ENCODE measurements at places on chromosomes 12 and 14.

DNA sequence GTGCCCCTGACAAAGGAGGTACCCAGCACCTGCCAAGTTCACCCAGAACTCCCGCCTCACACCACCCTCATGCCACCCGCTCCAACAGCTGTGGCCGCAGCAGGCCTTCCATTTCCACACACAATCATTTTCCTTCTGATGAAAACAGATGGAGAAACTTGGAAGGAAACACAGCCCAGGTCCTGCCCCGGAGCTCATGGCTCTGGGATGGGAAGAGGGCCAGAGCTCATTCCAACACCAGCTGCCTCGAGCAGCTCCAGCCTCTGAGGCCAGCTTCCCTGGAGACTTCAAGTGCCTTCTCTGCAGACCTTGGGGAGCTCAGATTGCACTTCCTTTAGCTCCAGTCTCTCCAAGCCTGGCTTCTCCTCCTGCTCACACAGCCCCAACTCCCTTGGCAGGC is 55.1 kb upstream of the CMKLR1 start:
- DNase-seq: no peak

- no peak for DNase-seq
These were observed 30.4 kb downstream of the MANSC1 start for GRCh38 chr12:12319451-12320183.

DNA sequence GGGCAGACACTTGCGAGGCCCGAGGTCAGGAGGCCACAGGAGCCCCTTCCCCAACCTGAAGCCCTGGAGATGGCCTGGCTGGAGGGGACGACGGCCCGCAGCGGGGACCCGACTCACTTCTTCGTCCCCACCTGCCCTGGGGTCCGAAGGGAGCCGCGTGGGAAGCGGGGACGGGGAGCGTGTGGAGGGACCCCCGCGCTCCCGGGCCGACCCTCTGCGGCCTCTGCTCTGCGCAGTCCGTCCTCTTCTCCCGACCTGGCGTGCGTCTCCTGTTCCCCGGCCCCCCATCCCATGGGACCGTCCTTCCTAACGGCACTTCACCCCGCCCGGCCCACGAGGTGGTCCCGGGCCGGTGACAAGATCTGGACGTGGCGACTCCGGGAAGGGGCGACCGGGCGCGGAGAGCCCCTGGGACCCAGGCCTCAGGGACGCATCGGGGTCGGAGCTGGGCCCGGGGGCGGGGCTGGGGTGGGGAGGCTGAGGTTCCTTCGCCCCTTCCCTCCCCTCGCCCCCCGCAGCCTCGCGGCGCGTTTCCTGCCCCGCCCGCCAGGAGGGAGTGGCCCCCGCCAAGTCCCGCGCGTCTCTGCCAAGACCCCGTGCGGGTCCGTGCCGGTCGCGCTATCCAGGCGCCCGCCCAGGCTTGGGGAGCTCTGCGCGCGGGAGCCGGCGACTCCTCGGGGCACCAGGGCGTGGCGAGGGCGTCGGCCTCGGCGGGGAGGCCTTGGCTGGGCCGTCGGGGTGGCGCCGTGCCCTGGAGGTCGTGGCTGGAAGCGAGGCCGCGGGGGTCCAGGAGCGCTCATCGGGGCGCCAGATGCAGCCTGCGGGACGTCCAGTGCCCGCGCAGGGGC is 97.1 kb downstream of the TNFAIP2 start:
- DNase-seq: no peak

DNA sequence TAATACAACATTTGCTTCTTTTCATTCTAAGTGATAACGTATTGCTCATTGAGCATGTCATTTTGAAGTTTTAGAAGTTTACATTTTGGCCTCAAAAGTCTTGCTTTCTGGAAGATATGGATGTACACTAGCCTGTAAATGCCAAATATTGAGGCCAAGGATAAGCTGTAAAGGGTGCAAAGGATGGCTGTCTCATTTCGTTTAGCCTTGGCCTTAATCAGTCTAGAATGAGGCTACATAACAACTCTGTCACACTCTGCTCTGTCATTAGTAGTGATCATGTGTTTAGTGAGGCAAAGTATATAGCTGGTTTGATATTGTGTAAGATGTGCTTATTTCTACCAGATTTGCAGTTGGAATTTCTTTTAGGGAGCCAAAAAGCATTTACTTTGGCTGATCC is 344.5 kb downstream of the TMTC2 start:
- no peak for DNase-seq

DNA sequence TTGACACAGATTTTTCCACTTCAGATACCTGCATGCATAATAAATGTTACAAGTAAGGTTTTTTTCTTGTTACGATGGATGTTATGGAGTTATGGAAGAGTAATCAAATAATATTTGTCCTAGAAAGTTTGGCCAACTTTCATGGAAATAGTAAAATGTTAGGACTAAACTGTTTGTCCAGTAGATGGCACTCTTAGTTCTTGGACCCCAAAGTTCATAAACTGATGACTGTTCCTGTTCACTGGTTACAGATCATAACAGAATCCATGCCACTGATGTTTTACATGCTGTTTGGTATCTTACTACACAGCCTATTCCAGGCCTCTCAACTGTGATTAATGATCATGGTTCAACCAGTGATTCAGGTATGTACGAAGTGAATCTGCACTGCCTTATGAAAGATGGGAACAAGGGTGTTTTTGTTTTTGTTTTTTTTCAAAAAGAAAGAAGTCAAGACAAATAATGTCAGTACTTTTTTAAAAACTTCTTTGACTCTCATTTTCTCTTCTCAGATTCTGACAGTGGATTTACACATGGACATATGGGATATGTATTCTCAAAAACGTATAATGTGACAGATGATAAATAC is 48.8 kb upstream of the SLCO1C1 start:
- DNase-seq: peak; percentile 21

- DNase-seq: no peak
These were observed 933 bp downstream of the GALNT9 start for GRCh38 chr12:132328282-132329029.

DNA sequence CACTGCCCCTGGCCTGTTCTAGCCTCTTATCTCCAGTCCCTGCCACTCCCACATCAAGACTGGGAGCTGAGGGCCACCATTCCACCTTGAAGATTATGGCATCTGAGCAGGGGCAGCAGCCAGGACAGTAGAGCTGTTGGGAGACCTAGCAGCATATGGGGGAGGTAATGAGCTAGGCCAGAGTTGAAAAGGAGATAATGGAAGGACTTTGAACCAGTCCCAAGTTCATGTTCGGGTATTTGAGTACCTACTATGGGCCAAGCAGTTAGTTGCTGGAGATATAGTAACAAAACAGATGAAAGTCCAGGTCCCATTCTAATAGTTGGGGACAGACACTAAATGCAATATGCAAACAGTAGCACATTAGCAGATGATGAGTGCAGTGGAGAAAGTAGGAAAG is 151.5 kb downstream of the PLXNC1 start:
- DNase-seq: no peak

DNA sequence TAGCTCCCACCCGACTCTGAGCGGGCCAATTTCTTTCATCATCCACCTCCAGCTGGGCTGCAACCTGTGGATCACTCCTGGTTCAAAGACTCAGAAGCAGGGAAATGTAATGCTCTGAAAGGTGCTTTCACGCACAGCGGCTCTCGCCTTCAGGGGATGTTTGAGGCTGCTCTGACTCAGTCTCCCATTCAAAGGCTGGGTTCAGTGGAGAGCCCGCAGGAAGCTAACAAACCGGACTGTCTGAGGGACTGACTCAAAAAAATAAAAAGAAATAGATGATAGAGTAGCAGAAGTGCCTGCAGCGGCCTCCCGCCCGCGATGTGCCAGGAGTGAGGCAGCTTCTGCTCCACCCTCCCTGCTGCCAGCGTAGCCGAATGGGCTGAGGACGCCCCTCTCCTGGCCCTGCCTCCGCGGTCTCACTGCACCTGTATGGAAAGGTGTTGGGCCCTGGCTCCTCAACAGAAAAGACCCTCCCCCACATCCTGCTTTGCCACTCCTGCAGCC is 98.0 kb downstream of the GCH1 start:
- no peak for DNase-seq

- no peak for DNase-seq
These were observed 135.6 kb upstream of the ARHGAP5 start for GRCh38 chr14:31941487-31941886.

DNA sequence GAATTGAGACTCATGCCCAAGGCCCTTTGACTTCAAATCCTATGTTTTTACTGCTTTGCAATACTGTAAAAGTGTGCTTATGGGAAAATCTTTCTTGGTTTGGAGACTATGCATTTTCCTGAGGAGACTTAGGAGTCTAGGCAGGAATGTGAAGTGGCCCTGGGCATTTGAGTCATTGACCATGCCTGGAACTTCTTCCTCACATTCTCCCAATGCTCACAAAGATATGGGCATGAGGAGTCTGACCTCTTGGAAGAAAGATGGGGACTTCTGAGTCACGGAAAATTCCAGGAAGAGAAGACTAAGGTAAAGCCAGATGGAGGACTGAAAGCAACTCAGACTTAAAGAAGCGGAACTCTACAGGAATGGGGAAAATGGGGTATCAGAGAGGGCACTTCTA is 38.2 kb upstream of the ZNF641 start:
- no peak for DNase-seq

DNA sequence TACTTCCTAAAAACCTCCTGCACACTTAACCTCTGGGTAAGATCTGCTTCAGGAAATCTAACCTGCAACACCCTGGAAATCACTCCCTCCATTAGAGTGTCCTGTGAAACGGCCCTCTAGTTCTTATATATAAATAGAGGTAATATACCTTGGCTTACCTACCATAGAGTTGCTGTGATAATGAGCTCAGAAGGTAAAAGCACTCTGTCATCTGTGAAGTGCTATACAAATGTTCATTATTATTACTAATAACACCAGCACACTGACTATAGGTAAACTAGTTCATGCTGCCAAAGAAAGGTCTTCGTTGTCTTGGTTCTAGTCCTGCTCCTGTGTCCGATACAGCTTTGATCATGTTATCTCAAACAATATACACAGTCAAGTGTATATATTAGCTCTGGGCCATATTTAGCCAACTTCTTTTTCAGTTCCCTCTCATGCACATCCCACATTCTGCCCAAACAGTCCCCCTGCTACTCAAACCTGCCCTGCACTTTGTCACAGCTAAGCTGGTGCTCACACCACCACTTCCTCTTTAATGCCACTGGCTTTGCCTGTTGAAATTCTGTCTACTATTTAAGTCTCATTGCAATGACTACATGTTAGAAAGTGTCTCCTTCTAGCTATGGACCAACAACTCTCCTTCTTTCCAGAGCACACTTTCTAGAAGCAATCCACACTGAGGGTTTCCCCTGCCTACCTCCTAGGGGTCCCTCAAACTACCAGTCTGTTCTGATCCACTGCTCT is 5.1 kb downstream of the E2F7 start:
- DNase-seq: no peak

DNA sequence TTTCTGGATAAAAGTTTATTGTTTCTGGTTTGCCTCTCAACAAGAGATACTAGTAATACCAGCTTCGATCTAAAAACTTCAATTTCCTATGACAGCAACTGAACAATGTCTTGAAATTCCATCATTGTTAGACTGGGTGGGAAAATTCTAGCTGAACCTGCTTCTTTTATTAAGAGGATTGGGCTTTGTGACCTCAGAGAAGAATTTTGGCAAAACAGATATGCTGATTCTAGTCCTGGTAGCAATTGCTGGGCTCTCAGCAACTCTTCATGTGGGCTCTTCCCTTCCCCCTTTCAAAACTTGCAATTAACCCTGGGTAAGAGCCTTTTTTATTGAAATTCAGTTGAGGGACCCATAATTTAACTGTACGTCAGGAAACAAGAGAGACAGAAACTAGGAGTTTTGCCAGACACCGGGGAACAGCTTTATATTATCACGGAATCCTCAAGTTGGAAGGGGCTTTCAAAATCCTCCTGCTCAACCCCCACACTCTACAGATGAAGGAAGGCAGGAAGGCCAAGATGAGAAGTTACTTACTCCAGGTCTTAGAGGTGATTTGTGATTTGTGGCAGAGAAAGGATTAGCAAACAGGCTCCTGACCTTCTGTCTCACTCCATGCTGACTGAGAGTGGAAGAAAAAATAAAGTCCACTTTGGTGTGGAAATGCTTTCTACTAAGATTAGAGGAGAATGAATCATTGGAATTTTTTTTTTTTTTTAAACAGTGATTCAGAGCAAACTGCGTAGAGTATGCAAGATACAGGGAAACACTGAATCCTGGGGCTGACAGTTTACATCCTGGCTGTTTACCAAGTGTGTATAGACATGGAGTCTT is 239.0 kb upstream of the ATP2B1 start:
- no peak for DNase-seq

GRCh38 chr14:95431199-95432143 is 85.0 kb downstream of the SYNE3 start:
- peak; percentile 26 for DNase-seq
